ENCODE measurements at places on chromosomes 1 and 21.
A peak's percentile ranks its signal among the peaks of the same experiment; 100 is the strongest.

GRCh38 chr1:46197964-46198811, at the start of gene POMGNT1:
TSS of gene POMGNT1 (minus strand) at chr1:46198434. CDS start at chr1:46197821, 613 bp downstream.
- peak; percentile 57 for DNase-seq

GRCh38 chr1:240511789-240512188, 100.2 kb downstream of the GREM2 start:
- DNase-seq: no peak

GRCh38 chr1:48536477-48536876, 64.5 kb upstream of the SPATA6 start:
- no peak for DNase-seq

DNA sequence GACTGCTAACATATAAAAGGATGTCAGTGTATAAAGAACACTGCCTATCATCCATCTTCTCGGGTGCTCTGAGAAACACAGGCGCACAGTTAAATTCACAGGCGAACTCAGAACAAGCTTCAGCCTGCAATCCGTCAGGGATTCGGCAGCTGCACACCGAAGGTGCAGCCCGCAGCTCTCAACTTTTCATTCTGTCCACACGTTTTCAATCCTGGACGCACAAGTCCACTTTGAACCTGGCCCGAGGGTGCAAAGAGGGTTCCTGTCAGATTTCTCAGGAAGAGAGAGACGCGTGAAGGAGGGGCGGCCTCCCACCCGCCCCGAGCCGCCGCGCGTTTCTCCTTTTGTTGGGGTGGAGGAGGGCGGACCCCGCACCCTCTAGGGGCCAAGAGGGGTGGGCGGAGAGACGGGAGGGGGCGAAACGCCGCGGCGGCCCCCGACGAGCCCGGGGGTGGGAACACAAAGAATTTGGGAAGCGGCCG, 724 bp downstream of the DOCK7 start:
- peak; percentile 13 for DNase-seq

- no peak for DNase-seq
These were observed 115.8 kb downstream of the NR5A2 start for GRCh38 chr1:200143347-200143746.

GRCh38 chr1:191085121-191085520, 607.5 kb upstream of the BRINP3 start:
- DNase-seq: no peak

DNA sequence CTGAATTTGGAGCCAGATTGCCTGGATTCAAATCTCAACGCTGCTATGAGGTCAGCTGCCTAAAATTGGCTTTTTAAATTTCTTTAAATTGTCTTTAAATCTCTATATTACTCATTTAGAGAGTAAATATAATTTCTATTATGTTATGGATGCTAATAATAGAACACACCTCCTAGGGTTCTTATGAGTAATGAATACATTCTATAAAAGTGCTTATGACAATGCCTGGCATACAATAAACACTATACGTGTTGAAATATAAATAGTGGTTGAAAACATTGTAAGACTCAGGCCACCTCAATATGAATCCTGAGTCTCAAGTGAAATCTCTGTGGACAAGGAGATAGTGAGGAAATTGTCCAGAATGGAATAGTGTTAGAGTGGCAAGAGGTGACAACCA, 31.0 kb upstream of the PHGDH start:
- no peak for DNase-seq

DNA sequence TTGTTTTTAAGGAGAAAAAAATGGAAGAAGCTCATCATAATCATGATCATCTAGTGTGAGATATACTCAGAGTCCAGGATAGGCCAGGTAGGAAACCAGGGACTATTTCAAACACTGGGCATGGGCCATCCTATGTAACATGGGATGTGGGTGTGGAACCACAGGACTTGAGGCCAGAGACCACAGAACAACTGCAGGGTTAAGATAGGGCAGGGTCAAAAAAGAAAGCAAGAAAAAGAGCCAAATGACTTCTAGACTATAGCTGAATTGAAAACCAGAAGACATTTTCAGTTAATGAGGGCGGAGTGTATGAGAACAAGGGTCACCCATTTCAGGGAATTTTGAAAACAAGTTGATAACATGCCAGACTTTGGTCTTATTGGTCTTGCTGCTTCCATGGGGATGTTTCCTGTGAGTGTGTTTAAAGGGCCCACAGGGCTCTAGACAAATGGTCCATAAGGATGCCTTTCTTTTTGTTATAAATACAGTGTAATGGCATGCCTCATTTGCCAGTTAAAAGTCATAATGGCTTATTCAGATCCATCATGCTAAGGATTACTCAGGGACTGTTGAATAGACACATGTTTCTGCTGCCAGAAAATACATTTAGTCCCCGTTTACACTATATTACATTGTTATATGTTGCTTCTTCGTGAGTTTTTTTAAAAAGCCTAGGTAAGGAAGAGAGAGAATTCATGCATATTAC, 182.0 kb upstream of the C21orf91 start:
- DNase-seq: no peak

DNA sequence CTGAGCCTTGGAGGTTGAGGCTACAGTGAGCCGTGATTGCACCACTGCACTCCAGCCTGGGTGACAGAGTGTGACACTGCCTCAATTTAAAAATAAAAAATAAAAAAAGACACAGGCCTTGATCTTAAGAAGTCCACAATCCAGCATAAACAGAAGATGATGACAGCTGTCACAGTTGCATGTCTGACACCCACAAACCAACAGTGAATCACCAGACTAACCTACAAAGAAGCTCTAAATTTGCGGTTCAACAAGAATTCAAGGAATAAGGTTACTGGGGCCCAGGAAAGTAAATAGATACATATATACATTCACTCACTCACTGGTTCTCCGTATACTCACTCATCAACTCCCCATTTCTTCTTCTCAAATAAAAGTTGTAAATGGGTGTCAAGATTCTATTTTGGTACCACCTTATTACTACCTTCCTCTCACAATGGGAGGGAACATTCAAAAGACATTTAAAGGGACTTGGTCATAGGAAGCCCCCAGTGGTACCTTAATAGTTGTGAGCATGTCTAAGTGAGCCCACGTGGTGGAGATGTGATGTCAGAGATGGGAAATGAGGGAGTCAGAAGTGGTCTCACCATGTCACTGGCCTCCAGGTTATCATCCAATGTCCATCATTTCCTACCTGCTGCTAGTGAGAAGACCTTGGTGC, 66.9 kb upstream of the PRDX6 start:
- no peak for DNase-seq

DNA sequence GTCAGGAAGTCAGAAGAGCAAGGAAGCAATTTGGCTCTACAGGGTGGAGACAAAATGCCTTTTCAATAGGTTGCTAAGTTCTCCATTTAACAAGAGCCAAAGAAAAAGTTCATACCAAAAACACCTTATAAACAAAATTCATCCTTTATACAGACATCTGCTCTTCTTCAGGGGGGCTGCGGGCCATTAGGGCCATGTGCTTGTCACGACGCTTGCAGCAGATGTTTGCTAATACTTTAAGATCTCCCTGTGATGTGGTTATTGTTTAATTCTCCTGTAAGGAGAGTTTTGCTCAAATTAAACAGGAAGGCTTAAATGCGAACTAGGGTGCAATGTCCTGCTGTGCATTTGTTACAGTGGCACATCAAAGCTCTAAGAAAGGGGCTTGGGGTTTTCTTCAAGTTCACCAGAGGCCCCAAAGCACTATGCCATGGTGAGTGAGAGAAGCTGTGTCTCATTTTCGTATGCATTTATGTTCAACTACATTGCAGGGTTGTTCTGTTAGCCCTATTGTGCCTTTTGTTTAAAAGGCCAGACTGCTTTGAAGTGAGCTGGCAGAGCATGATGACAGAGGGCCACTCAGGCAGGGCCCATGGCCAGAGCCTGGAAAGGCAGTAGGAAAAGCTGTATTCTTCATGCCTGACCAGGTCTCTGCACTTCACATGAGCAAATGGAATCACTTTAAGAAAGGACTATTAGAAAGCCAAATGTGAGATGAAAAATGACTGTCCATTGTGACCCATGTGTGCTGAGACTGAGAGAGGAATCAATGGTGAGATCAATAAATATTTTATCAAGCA, 24.8 kb upstream of the NTPCR start:
- DNase-seq: no peak

- no peak for DNase-seq
These were observed 16.0 kb upstream of the SLC2A5 start for GRCh38 chr1:9085306-9085940.

- DNase-seq: no peak
These were observed 74.7 kb upstream of the EFHD2 start for GRCh38 chr1:15334995-15335394.

- DNase-seq: peak; percentile 63
These were observed 53.5 kb upstream of the CNTN2 start for GRCh38 chr1:204989266-204990058.

DNA sequence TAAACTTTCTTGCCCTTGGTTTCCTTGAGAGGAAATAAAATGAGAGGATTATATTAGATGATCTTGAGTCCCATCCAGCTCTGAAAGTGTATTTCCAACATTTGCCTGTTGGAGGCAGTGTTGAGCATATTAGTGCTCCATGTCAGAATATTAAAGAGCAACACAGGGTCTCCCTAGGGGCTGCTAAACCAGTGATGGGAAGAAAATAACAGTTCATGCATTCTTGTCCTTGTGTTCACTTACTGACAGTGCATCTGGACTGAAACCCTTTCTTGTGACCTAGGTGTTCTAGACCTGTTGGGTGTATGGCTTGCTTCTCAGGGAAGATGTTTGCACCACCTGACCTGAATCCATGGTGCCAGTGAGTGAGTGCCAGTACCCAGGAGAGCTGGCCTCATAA, 124.7 kb upstream of the KIAA0040 start:
- no peak for DNase-seq

DNA sequence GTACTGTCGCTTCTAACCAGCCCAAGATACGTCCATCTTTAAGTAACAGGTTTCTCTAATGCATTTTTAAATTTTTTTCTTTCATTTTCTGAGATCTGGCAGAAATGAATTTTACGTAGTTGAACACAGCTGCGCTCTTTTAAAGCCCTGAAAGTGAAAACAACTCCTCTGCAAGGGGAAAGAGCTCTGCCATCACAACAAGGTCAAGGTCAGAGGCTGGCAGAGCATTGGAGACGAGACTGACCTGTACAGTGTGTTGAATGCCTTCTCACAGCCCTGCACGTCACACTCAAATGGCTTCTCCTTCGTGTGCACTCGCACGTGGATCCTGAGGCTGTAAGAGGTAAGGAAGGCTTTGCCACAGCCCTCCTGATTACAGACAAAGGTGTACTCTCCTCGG, 19.7 kb downstream of the MTF1 start:
- DNase-seq: no peak

DNA sequence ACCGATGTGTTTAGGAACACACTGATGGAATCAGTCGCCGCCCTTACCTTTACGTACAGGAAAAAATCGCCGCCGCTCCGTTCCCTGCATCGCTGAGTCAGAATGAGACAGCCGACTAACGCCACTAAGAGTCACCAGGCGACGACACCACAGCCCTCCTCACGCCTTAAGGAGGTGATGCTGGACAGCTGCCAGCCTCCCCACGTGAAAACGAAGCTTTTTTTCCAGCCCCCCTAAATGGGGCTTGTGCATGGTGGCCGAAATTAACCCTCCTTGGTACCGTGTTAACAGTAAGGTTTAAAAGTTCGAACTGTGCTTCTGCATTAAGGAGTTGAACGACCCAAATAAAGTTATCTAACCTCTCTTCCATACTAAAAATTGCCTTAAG, 511 bp downstream of the DNTTIP2 start:
- DNase-seq: peak; percentile 50

DNA sequence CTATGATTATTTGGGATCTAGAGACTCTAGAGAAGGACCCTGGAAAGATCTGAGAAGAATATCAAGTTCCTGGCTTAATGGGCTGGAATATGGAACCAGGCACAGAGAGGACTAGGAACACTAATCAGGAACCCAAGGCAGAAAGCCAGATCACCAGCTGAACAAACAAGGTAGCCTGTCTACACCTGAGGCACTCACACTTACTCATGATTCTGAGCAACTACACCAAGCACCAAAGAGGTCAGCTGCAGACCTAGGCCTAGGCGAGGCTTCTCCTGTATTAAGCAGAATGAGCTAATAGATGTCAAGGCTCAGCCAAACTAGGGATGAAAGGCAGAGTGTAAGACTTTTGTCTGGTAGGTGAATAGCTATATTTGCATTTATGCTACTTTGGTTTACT, 368.1 kb downstream of the LTN1 start:
- DNase-seq: no peak

DNA sequence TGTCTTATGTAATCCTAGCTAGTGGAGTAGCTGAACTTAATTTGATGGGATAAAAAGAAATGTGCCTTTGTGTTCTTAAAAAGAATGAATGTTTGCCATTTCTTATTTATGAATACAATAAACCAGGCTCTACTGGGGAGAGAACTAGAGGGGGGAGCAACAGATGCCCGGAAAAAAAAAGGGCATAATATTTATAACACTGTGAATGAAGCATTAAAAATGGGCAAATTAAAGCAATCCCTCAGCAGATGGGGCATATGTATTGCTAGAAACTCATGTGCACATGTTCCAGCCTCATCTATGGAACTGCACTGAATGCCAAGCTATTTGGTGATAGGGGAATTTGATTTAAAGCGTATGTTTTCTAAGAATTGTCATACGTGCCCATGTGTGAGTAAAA, 42.3 kb upstream of the KCNJ6 start:
- DNase-seq: no peak

- no peak for DNase-seq
These were observed 8.0 kb downstream of the LMO4 start for GRCh38 chr1:87336623-87337067.

DNA sequence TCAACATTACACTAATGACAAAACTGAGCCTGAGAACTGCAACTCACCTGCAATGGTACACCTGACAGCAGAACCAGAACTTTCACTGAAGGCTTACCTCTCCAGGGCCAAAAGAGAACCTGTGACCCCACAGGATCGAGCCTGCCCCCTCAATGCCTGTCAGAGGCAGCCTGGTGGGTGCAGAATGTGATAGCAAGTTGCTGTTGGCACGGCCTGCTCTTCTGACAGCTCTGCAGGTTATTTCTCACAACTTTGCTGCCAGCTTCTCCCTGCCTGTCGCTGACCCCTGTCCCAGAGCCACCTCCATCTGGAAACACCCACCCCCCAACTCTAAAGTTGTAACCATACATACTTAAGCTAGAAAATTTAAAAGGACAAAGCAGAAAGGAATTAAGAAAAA, 35.2 kb downstream of the HIVEP3 start:
- DNase-seq: no peak

GRCh38 chr1:187433598-187433997, 604.8 kb downstream of the PLA2G4A start:
- DNase-seq: no peak

- DNase-seq: no peak
These were observed 77.7 kb downstream of the GRIK3 start for GRCh38 chr1:36956570-36956969.

- DNase-seq: no peak
These were observed 31.9 kb downstream of the ACBD3 start for GRCh38 chr1:226154593-226154992.

GRCh38 chr1:3772715-3773571, at the start of gene SMIM1:
TSS of gene SMIM1 (plus strand) at chr1:3772749. CDS start at chr1:3775374, 2,625 bp downstream.
- no peak for DNase-seq

- no peak for DNase-seq
These were observed at the start of gene RIPPLY3 for GRCh38 chr21:37006486-37007291. TSS of gene RIPPLY3 (plus strand) at chr21:37006702. CDS start at chr21:37006773, 71 bp downstream.

GRCh38 chr1:2894381-2895041, 93.0 kb upstream of the TTC34 start:
- DNase-seq: no peak

GRCh38 chr1:94974241-94974640, 47.3 kb upstream of the CNN3 start:
- DNase-seq: no peak

GRCh38 chr1:25618433-25618808, 1.8 kb downstream of the MAN1C1 start:
- no peak for DNase-seq

GRCh38 chr1:152109231-152109997, 5.8 kb downstream of the TCHH start:
- DNase-seq: no peak
